ENCODE measurements at places on chromosomes 4 and X.

DNA sequence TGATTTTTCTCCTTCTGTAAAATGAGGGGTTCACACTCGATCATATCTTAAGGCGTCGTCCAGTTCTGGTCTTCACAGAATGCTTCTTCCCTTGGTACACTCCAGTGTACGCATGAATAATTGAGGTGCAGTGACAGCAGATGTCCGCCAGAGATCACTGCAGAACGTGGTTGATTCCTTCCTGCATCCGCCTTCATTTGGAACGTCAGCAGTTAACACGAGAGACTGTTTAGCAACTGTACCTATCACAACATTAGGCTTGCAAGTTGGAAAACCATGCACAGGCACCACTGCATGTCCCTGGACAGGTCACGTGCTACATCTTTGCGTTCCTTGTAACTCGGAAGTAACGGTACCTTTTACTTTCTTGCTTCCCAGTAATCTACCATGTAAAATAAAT is 66.0 kb upstream of the GEMIN8 start:
- DNase-seq: peak; percentile 71
- H3K27me3 ChIP-seq: no peaks in the 10 kb centered on the region
- no peak overlapping the region for H3K27ac ChIP-seq
- H3K36me3 ChIP-seq: no peaks in the 10 kb centered on the region
- peak overlapping the region; percentile 56 for H3K4me3 ChIP-seq

- no peak overlapping the region for H3K27ac ChIP-seq
- no peak overlapping the region for H3K4me3 ChIP-seq
- DNase-seq: no peak
- no peaks in the 10 kb centered on the region for H3K27me3 ChIP-seq
These were observed 51.9 kb downstream of the CC2D2A start for GRCh38 chr4:15521442-15522039.

GRCh38 chrX:50536955-50537354 is 66.3 kb upstream of the DGKK start:
- DNase-seq: no peak
- H3K36me3 ChIP-seq: no peaks in the 10 kb centered on the region
- no peak overlapping the region for H3K27ac ChIP-seq
- no peaks in the 10 kb centered on the region for H3K4me1 ChIP-seq

- peaks cover 18% of the 10 kb centered on the region for H3K4me1 ChIP-seq
- DNase-seq: no peak
- H3K27ac ChIP-seq: no peak overlapping the region
- H3K27me3 ChIP-seq: no peaks in the 10 kb centered on the region
- H3K4me3 ChIP-seq: no peak overlapping the region
These were observed 3.3 kb upstream of the SH3RF1 start for GRCh38 chr4:169274033-169274432.

DNA sequence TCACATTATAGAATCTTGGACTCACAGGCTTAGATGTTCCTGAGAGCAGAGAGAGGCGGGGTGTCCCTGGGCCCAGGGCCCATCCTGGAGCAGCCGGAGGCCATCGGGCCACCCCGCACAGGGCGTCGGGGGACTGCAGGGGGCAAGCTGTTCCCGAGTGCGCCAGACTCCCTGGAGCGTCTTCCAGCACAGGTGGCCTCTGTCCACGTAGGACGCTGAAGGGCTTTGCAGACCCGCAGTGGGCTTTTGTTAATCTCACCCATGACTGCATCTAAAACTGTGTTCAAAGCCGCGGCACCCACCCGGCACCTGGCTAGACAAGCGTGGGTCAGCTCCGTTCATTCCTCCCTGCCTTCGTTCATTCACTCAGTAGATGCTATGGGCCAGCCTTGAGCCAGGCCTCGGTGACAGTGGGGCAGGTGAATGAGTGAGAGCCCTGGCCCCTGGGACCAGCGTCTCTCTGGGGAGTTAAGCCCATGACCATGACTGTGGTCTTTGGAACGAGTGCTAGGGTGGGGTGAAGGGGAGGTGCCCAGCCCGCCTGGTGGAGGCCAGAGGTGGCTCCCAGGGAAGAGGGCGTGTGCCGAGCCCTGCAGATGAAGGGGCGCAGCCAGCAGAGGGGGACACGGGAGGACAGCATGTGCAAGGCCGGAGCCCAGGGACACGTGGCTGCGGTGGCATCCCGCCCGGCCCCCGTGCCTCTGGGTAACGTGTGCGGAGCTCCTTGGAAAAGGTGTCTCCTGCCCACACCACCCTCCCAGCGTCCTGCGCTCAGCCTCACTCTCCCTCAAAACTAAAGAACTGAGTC is 98.3 kb downstream of the HMX1 start:
- H3K4me1 ChIP-seq: no peaks in the 10 kb centered on the region
- H3K27ac ChIP-seq: no peak overlapping the region
- no peak for DNase-seq
- H3K4me3 ChIP-seq: no peak overlapping the region

GRCh38 chrX:103197721-103198306 is 17.1 kb upstream of the BEX4 start:
- H3K27ac ChIP-seq: no peak overlapping the region
- H3K27me3 ChIP-seq: no peaks in the 10 kb centered on the region
- H3K4me3 ChIP-seq: no peak overlapping the region
- peak; percentile 42 for DNase-seq

GRCh38 chrX:69124108-69124507 is 41.1 kb downstream of the PJA1 start:
- no peaks in the 10 kb centered on the region for H3K36me3 ChIP-seq
- H3K4me1 ChIP-seq: peaks cover 8% of the 10 kb centered on the region
- H3K27me3 ChIP-seq: no peaks in the 10 kb centered on the region
- no peak overlapping the region for H3K4me3 ChIP-seq
- no peak overlapping the region for H3K27ac ChIP-seq

GRCh38 chrX:135528254-135528653 is 7.8 kb downstream of the INTS6L start:
- no peak for DNase-seq
- H3K4me3 ChIP-seq: no peak overlapping the region
- no peaks in the 10 kb centered on the region for H3K27me3 ChIP-seq
- H3K27ac ChIP-seq: no peak overlapping the region
- no peaks in the 10 kb centered on the region for H3K36me3 ChIP-seq
